Effector CD4-positive, alpha-beta T cell (primary cell): ENCODE measurements at places on chromosomes 7 and 10.

- DNase-seq = no peak
Observed at GRCh38 chr10:58177362-58177947, 90.2 kb downstream of the IPMK start.

DNA sequence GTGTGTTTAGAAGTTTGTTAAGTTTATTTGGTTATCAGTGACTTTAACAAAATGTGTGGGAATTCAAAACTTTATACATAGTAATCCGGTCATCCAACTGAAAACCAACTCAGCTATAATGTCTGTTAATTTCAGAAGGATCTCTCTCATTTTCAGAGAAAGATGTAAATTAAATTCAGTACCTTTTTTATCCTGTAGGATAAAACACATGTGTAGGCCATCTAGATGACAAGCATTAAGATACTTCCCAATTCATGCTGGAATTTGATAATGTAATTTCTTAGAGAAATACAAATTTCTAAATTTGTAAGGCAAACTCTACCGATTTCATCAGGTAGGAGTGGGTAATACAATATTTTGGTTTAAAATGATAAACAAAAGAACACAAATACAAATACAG is 43.4 kb upstream of the STEAP4 start:
- DNase-seq = no peak

DNA sequence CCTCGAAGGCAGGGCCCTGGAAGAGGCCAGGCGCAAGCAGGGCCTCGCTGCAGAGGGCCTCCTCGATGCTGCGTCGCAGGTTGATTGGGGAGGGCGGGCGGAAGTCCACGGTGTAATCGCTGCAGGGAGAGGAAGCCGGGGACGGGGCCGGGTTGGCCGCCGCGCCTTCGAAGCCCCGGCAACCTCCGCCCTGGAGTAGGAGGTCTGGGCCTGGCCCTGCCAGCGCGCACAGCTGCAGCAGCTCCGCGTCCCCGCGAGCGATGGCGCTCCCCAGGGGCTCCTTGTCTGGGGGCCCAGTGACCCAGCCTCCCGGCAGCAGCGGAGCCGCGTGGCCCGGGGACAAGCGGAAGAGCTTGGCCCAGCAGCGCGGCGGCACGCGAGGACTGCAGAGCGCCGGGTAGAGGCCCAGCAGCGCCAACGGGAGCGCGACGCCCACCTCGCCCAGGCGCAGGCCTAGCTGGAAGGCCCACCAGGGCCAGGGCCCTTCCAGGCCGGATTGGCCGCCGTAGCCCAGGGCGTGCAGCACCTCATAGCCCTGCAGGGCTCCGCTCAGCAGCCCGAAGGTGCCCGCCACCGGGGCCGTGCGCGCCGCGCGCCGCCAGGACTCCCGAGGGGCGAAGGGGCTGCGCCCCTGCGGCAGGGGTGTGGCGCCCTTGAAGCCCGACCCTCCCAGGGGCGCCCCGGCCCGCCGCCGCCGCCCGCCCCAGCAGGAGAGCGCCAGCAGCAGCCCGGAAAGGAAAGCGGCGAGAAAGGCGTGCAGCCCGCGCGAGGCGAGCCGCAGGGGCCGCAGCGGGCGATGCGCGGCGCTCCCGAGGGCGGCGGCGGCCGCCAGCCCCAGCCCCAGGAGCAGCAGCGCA is 7.8 kb upstream of the RBM28 start:
- no peak for DNase-seq

DNA sequence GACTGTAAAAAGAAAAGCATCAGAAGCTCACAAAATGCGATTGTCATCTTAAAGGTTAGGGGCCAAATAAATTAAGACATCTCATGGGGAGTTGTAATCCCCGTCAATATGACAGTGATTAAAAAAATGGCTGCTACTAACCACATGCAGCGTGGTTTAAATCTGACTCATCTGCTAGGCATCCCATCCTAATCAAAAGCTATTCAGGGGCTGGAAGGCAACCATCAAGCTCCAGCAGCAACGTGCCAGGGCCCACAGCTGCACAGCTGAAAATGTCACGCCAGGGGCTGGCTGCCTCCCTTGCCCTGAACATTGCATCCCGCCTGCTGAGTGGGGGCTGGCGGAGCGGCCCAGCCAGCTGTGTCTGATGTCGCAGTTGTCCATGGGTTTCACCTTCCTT is 66.3 kb upstream of the FRMD4A start:
- no peak for DNase-seq
